ENCODE measurements at places on chromosomes 1 and 21.

- peak; percentile 73 for DNase-seq
These were observed 16.8 kb downstream of the TNFSF4 start for GRCh38 chr1:173190101-173190936.

- DNase-seq = no peak
These were observed 99.2 kb upstream of the ACTL8 start for GRCh38 chr1:17655922-17656321.

GRCh38 chr1:243806310-243806709 lies 43.7 kb downstream of the AKT3 start:
- DNase-seq = no peak

DNA sequence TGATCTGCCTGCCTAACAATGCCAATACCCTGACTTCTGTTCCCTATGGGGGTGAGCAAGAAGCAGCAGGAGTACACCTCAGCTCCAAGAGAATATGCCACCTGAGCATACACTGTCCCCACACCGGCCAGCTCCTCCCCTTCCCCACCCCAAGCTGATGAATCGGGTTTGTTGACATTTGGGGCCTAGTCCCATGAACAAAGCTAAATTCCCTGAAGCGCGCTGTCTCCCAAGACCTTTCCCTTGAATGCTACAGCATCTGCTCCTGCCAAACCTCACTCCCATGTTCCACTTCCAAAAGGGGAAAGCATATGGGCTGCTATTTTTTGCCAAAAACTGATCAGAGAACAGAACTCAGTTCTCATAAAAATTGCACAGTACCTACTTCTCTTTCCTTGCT lies 220.4 kb upstream of the CAMK1G start:
- no peak for DNase-seq

DNA sequence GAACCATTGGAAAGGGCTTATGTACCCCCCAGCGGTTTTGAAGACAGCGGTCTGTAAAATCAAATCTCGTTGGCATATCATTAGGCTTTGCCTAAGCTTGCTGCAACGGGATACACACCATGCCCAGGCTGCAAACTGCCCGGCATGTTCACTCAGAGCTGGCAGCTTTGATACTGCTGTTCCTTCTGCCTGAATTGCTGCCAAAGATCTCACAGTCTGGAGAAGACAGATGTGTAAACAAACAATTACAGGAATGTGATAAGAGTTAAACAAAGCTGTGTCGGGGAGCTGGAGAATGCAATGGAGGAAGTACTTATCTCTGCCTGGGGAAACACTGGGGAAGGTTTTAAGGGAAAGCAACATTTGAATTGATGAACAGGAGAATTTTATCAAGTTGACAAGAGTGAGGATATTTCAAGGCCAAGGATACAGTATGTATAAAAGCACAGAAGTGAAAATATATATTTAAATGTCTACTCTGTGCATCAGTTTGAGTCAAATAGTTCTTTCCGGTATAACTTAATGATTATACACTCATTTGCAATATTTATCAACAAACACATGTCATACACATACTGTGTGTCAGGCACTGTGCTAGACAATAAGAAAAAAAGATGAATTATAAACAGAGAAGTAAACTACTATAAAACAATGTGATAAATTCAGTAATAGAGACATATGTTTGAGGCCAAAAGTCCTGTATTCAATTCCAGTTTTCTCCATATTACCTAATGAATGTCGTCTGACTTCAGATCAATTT lies 29.9 kb downstream of the CHML start:
- DNase-seq = no peak

- no peak for DNase-seq
These were observed 13.3 kb downstream of the FCRL1 start for GRCh38 chr1:157806431-157807149.

GRCh38 chr21:40615505-40616376 lies 231.2 kb downstream of the DSCAM start:
- no peak for DNase-seq

DNA sequence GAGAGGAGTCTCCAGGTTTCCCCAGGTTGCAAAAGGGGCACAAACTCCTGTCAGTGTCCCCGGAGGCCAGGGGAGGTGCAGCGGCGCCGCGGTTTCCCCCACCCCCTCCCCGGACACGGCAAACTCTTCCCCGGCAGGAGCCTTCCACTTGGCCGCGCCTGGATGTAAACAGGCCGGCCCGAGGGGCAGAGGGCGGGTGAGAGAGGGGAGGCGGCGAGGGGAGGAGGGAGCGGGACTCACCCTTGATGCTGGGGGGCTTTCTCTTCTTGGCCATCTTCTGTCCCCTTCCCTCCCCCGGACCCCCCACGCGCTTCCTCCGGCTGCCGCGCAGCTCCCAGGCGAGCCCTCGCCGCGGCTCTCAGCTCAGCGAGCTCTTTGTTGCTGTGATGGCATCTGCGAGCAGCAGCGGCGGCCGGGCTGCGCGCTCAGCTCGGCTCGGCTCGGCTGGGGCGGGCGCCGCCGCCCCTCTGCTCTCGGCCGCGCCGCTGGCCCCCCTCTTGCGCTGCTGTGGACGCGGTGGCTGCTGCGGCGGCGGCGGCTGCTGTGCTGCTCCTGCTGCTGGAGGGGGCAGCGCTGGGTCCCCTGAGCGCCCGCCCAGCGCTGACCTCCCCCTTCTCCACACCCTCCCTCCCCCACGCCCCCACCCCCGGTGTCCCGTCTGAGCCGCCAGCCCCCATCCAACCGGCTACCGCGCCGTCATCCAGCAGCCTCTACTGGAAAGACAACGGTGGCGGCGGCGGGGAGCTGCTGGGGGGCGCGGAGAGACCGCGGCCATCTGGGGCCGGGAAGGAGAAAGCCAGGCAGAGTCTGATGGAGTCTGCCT lies 4.9 kb upstream of the SLC44A5 start:
- DNase-seq = no peak

DNA sequence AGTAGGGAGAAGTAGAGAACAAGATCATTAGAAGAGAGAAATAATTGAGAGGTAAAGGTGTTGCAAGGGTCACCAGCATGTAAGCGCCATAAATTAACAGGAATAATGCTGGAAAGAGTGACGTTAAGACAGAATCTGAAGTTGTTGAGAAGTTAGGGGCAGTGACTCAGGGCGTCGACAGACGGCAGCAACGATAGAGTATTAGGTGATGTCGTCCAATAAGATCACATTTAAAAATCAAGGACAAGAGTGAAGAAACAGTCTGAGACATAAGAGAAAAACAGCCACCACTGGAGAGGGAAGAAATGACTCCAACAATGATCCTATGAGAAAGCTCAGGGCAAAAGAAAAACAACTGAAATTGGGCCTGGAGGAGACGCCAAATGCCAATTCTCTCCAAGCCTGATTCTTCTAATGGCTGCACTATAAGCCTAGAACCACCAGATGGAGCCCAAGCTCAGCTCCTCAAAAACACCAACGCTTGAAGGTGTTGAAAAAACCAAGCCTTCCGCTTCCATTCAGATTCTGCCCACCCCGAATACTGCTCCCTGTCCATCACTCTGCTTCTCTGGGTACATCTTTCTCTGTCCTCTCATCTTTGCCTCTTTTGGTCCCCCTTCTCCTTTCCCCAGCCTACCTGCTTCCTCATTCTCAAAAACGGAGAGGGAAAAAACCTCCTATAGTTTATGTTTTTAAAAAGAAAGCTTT lies 70.0 kb downstream of the LUZP1 start:
- peak; percentile 51 for DNase-seq

DNA sequence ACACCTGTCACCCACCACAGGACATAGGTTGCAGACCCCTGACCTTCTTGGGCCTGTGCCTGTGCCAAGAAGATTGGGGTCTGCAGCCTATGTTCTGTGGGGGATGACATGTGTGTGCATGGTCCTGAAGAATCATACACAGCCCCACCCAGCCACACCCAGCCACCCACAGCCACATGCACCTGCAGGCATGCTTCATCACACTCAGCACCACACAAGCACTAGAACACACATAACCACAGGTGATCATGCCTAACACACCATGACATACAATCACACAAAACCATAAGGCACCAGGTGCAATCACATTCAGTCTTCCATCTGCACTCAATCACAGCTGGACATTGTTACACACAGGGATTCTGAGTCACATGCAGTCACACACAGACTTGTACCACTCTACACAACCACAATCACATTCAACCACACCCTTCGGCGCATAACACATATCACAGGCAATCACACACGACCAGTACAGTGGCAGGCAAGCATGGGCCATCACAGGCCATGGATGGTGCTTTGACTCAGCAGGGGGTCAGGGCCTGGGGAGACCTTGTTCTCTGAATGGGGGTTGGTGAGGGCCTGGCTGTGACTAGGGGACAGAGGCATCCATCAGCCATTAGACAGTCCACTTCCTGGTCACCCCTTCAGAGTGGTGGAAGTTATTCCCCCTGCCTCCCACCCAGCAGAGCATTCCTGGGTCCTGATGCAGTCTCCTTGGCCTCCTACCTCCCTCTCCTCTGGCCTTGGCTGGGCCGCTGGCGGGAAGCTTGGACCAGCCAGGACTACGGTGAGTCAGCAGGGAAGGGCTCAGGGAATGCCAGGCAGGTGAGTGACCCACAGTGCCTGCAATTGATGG lies 44.3 kb upstream of the EPS8L3 start:
- DNase-seq = no peak

GRCh38 chr1:27045973-27046558 lies 33.4 kb upstream of the TENT5B start:
- no peak for DNase-seq

DNA sequence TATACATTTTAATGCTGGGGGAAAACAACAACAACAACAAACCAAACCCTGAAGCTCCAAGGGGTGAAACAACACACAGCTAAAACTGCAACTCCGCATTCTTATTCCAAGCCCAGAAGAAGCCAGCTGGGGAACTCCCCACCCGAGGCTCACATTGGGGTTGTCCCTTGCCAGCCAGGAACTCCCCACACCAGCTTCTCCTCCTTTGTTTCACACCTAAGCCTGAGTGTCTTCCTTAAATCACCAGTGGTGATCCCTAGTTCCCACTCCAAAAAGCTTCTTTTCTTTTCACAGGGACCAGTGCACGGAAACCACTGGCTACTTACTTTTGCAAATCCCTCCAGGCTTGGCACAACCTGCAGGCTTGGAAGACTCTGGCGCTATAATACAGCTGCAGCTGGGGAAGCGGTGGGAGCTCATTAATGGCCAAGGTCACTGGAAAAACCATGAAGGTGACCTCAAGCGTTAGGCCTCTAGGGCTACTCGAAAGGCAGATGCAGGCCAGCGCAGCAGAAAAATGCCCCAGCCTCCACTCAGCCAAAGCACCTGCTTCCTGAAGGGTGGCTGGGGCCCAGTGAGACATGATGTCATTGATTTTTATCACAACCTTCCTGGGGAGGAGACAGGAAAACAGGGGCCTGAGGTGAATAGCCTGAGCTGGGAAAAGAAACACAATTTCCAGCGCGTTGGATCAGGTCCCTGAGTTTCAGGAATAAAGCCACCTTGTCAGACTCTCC lies 40.1 kb downstream of the TLR5 start:
- DNase-seq = no peak

DNA sequence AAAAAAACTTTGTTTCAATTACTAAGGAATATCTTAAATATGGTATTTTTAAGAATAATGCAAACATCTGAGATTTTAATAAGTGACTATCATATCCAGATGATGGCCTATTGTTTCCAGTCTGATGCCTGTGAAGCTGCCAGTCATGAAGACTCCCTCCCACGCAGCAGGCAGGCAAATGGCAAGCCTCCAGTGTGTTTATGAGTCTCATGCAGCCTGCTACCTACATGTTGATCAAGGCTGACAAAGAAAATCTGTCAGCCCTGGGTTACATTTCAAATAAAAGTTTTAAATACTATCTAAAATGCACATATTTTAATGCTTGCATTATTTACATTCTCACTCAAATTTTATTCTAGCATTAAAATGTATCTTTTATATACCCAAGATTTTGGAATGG lies 137.6 kb upstream of the RNPC3 start:
- no peak for DNase-seq

- no peak for DNase-seq
These were observed 125.2 kb downstream of the ZNF648 start for GRCh38 chr1:181936269-181936668.

DNA sequence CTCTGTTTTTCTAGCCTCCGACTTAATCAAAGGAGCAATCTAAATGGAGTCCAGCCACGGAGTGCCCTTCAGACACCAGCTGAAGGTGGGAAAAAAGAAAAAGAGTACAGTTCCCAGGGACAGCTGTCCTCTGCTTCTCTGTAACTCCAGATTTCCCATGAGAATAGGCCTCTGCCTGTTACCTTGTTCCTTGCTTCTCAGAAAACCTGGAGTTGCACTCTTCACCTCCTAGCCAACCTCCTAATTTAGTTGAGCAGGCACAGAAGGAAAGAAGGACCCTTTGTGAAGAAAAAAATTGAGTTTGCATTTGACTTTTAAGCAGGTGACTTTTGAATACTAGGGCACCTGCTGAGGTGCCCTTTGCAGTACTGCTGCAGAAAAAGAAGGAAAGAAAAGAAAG lies 8.3 kb downstream of the BARHL2 start:
- DNase-seq = no peak

- DNase-seq = no peak
These were observed 65.7 kb upstream of the NHLH2 start for GRCh38 chr1:115906627-115907026.

DNA sequence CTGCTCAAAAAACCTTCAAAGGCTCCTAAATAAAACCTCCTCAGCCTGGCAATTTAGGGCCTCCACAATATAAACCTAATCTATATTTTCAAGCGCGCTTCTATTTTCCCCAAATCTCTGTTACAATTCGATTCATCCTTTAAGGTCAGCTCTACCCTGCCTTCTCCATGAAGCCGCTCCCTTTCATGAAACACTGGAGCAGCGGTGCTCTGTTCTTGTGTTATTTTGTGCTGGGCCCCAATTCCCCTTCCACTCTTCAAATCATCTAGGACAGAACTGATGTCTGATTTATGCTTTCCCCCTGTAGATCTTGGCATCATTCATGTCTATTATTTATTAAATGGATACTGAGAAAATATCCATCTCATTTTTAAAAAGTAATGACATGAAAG lies 6.9 kb downstream of the ERRFI1 start:
- DNase-seq = no peak

GRCh38 chr1:66055092-66055491 lies 262.4 kb downstream of the PDE4B start:
- no peak for DNase-seq

All from HFF-Myc (cell line).